Vagina (tissue), 2 donors: ENCODE measurements at places on chromosomes 5 and 9.

GRCh38 chr5:154620411-154620810 is 134.8 kb upstream of the LARP1 start:
- no peak overlapping the region for H3K4me3 ChIP-seq
- H3K36me3 ChIP-seq = no peaks in the 10 kb centered on the region
- H3K27me3 ChIP-seq = no peaks in the 10 kb centered on the region
- no peak for DNase-seq
- no peaks in the 10 kb centered on the region for H3K4me1 ChIP-seq

DNA sequence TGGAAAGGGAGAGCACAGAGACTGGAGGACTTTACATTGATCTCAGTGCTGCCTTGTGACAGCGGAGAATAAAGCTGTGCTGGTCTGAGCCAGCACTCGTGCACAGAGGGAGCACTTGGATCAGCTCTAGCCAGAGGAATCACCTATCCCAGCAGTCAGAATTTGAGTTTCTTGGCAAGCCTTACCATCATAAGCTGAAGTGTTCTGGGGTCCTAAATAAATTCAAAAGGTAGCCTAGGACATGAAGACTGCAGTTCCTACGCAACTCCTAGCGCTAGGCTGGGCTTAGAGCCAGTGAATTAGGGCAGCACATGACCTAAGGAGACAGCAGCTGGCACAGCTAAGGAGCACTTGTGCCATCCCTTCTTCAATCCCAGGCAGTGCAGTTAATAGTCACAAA is 119.5 kb downstream of the HMHB1 start:
- H3K4me1 ChIP-seq = no peaks in the 10 kb centered on the region
- no peaks in the 10 kb centered on the region for H3K36me3 ChIP-seq
- H3K4me3 ChIP-seq = no peak overlapping the region
- no peak overlapping the region for H3K27ac ChIP-seq

- H3K4me3 ChIP-seq = peak within 1 kb of the TSS; percentile 49
- no peaks in the 10 kb centered on the region for H3K27me3 ChIP-seq
- H3K4me1 ChIP-seq = peaks cover 50% of the 10 kb centered on the region
- H3K27ac ChIP-seq = peak within 1 kb of the TSS; percentile 87
Observed at GRCh38 chr9:136977223-136977622, at the start of gene PTGDS. Gene PTGDS, plus strand, starts transcription at chr9:136977504. Its CDS starts 75 bp downstream, at chr9:136977579.

- H3K27ac ChIP-seq = peak overlapping the region; percentile 18
- DNase-seq = no peak
- peaks cover 13% of the 10 kb centered on the region for H3K4me1 ChIP-seq
Observed at GRCh38 chr9:12880406-12881015, 105.7 kb downstream of the LURAP1L start.

GRCh38 chr5:137997726-137998213 is 35.1 kb downstream of the FAM13B start:
- H3K27ac ChIP-seq = no peak overlapping the region
- no peaks in the 10 kb centered on the region for H3K36me3 ChIP-seq
- no peak overlapping the region for H3K4me3 ChIP-seq
- H3K27me3 ChIP-seq = no peaks in the 10 kb centered on the region
- DNase-seq = no peak

- peak overlapping the region; percentile 83 for H3K27ac ChIP-seq
- H3K36me3 ChIP-seq = no peaks in the 10 kb centered on the region
- H3K4me3 ChIP-seq = peak overlapping the region; percentile 95
- no peak for DNase-seq
- no peaks in the 10 kb centered on the region for H3K27me3 ChIP-seq
Observed at GRCh38 chr5:157143127-157143971, 684 bp upstream of the MED7 start.

DNA sequence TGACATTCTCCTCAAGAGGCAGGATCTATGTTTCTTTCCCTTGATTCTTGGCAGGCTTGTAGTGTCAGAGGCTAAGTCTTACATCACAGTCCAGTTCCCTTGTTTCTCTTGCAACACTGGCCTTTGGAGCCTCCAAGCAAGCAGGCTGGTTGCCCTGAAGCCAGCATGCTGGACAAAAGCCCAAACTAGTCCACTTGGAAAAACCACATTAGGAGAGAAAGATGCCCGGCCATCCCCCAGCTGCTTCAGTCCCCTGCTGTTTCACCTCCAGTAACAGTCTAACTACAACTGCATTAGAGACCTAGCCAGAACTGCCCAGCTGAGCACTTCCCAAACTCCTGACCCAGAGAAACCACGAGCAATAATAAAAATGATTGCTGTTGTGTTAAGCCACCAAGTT is 87.6 kb downstream of the ADAMTS6 start:
- no peaks in the 10 kb centered on the region for H3K36me3 ChIP-seq
- no peak overlapping the region for H3K27ac ChIP-seq
- no peaks in the 10 kb centered on the region for H3K4me1 ChIP-seq
- H3K27me3 ChIP-seq = no peaks in the 10 kb centered on the region

DNA sequence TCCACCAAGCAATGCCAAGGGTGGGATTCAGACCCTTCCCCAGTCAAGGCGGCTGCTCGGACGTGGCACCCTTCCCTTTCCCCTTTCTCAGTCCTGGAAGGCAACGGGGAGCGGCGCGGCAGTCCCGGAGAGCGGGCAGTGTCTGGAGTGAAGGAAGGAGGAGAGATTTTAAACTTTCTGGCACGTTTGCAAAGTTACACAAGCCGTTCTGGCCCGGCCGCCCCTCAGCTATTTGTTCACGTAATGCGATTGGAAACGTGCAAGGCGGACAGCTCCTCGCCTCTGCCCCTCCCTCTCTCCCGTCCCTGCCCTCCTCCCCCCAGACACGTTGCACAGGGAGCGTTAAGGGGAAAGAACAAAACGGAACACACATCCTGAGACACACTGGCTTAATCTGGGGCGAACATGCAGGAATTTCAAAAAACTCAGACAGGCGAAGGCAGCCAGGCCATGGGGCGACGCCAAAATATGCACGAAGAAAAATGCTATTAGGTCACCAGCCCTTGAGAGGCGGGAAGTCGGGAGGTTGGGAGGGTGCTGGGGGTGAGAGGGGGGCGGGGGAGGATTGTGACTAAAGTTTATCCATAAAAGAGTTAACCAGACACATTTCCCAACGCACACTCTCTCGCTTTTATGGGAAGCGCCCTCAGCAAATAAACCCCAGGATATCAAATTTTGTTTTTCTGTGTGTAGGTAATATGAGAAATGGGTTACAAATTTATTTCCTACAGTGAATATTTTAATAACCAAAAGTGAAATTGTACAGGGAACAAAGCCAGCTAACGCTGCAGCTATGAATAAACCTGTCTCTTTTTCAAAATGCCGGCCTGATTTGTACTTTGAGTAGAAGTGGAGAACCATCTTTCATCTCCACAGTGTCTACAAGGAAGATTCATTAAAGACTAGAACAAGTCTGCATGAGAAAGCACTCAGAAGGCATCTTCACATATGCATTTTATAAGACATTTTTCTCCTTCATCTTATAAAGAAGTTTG is at the start of gene LOX:
Gene LOX (minus strand): TSS at position 144 of the 995 bp plus-strand sequence. CDS start 274 bp downstream, outside the sequence.
- no peaks in the 10 kb centered on the region for H3K27me3 ChIP-seq
- no peak for DNase-seq
- H3K36me3 ChIP-seq = no peaks in the 10 kb centered on the region
- H3K27ac ChIP-seq = peak within 1 kb of the TSS; percentile 80

- H3K36me3 ChIP-seq = no peaks in the 10 kb centered on the region
- no peak for DNase-seq
- H3K27me3 ChIP-seq = no peaks in the 10 kb centered on the region
- H3K4me1 ChIP-seq = no peaks in the 10 kb centered on the region
Observed at GRCh38 chr5:156126716-156127115, 200.2 kb upstream of the SGCD start.

DNA sequence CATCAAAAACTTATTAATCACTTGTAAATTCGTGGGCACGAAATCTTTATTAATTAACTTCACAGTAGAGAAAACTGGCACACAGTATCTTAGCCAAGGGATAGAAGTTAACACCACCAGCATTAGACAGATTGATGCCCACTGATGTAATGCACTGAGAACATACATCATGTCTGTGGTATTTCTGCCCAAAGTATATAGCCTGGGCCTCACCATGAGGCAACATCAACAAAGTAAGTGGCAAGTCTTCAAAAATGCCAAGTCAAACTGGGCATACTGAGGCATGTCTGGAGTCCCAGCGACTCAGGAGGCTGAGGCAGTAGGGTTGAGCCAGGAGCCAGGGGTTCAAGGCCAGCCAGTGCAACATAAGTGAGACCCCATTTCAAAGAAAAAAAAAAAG is 79.5 kb downstream of the GLIS3 start:
- H3K27ac ChIP-seq = no peak overlapping the region
- H3K36me3 ChIP-seq = no peaks in the 10 kb centered on the region

DNA sequence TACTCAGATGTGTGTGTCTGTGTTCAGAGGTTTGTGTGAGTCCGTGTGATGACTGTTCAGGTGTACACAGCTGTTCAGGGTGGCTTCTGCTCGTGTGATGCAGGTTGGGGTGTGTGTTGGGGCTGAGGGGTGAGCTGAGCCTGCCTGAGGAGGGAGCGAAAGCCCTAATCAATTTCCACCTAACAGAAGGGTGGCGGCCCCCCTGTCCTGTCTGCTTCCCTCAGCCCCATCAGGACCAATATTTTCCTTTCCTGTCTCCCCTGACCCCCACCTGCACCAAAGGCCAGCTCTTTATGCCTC is 30.2 kb downstream of the LHX2 start:
- H3K4me1 ChIP-seq = peaks cover 37% of the 10 kb centered on the region
- H3K27ac ChIP-seq = no peak overlapping the region
- DNase-seq = no peak
- no peaks in the 10 kb centered on the region for H3K27me3 ChIP-seq
- H3K4me3 ChIP-seq = no peak overlapping the region

- no peak overlapping the region for H3K27ac ChIP-seq
- H3K4me1 ChIP-seq = no peaks in the 10 kb centered on the region
- no peaks in the 10 kb centered on the region for H3K27me3 ChIP-seq
- no peaks in the 10 kb centered on the region for H3K36me3 ChIP-seq
- H3K4me3 ChIP-seq = no peak overlapping the region
- DNase-seq = no peak
Observed at GRCh38 chr9:111866976-111867375, 29.6 kb upstream of the UGCG start.

- no peak overlapping the region for H3K4me3 ChIP-seq
- no peak overlapping the region for H3K27ac ChIP-seq
- H3K4me1 ChIP-seq = no peaks in the 10 kb centered on the region
- H3K36me3 ChIP-seq = no peaks in the 10 kb centered on the region
- no peak for DNase-seq
- H3K27me3 ChIP-seq = no peaks in the 10 kb centered on the region
Observed at GRCh38 chr5:84673785-84674184, 289.1 kb upstream of the EDIL3 start.

- H3K36me3 ChIP-seq = no peaks in the 10 kb centered on the region
- H3K4me3 ChIP-seq = no peak overlapping the region
- H3K27ac ChIP-seq = no peak overlapping the region
- DNase-seq = no peak
Observed at GRCh38 chr5:119264186-119264585, 91.6 kb upstream of the TNFAIP8 start.

DNA sequence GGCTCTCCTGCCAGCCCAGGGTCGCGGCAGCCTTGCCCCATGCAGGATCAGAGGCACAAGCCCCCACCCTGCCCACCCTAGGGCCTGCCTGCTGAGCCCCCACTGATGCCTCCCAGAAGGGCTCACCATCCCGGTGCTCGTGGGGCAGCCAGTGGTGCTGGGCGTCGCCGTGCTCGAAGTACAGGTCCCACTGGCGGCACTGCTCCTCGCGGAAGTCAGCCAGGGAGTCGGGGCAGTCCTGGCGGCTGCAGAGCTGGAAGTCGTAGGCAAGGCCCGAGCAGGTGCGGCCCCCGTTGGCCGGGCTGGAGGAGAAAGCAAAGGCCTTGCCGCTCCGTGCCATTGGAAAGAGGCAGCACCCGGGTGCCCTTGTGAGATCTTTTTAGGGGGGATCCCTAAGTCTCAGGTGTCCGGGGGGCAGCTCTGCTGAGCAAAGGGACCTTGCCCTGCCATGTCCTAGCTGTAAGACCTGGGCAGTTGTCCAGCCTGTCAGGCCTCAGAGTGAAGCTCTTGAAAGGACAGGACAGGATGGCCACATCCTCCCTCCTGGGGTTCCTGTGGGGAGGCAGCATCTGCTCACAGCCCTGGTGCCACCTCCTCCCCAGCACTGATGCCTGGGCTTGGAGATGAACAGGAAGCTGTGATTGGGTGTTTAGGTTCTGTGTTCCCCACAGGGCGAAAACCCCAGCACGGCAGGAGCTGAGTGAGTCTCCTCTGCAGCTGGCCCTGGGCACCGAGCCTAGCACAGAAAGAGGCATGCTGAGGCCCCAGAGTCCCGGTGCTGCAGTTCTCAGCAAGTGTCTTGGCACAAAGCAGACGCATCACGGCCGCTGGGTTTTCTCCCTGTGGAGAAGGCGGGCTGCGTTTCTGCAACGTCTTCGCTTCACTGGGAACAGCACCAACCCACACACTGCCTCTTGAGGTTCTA is 77.7 kb downstream of the ZNF354C start:
- H3K27ac ChIP-seq = no peak overlapping the region
- H3K36me3 ChIP-seq = no peaks in the 10 kb centered on the region
- no peaks in the 10 kb centered on the region for H3K27me3 ChIP-seq
- H3K4me1 ChIP-seq = no peaks in the 10 kb centered on the region
- H3K4me3 ChIP-seq = no peak overlapping the region

GRCh38 chr5:54742417-54742891 is 224.9 kb downstream of the SNX18 start:
- no peaks in the 10 kb centered on the region for H3K27me3 ChIP-seq
- H3K4me3 ChIP-seq = no peak overlapping the region
- H3K27ac ChIP-seq = no peak overlapping the region
